ENCODE measurements at places on chromosomes 11 and 22.

DNA sequence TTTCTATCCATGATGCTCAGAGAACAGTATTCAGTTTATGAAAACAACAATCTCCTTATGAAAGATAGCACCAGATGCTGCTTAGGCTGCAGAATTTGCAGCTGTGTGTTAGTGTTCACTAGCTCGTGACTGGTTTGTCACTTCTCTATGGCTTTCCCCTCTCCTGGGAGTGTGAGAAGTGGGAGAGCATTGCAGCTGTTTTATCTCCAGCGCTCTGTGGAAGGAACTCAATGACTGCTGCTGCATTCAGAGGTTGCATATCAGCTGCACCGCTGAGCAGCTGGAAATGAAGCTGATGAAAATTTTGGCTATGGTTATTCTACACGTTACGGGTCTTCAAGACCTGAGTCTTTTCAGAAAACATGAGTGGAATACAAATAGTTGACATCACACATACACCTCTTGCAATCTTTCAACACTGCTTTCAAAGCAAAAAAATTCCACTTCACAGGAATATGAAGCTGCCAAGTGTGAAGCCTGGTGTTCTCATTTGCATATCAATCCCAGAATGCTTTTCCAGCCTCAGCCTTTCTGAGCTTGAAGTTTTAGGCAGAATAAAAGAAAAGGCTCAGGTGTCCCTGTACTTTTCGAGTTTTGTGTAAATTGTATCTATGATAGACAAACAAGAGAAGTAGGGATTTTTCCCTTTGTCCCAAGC lies 149.3 kb upstream of the DDI1 start:
- DNase-seq, result no peak

GRCh38 chr22:49577168-49578060 lies 250.3 kb downstream of the BRD1 start:
- no peak for DNase-seq

DNA sequence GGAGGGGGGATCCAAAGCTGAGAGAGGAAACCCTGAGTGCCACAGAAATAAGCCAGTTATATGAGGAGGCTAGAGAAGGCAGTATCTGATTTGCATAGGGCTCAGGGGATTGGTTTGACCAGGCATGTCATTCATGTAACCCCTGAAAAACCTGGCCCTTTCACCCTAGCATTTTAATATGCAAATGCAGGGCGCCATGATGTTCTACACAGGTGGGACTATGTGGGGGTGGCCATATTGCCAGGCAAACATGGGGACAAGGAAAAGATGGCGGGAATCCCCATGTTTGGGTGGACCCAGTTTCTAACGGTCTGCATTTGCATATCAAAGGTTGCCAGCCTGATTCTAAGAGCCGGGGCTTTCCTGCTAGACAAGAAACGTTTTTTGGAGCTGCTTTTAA lies 27.2 kb downstream of the CSF2RB start:
- no peak for DNase-seq

DNA sequence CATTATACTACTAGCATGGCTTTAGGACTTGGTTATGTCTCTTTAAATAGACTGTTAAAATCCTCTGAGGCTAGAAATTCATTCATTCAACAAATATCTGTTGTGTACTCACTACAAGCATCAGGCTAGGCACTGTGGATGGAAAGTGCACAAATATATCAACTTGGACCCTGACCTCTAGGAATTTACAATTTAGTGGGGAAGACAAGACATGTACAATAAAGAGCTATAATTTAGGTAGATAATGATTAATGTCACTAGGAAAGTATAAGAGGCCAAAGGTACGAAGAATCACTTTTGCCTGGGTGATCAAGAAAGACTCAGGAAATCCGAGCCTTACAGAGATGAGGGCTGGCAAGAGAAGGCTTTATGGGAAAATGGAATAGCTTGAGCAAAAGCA lies 25.6 kb upstream of the BMAL1 start:
- no peak for DNase-seq

- DNase-seq, result no peak
Observed at GRCh38 chr22:20435436-20436306, 2.0 kb downstream of the SCARF2 start.

DNA sequence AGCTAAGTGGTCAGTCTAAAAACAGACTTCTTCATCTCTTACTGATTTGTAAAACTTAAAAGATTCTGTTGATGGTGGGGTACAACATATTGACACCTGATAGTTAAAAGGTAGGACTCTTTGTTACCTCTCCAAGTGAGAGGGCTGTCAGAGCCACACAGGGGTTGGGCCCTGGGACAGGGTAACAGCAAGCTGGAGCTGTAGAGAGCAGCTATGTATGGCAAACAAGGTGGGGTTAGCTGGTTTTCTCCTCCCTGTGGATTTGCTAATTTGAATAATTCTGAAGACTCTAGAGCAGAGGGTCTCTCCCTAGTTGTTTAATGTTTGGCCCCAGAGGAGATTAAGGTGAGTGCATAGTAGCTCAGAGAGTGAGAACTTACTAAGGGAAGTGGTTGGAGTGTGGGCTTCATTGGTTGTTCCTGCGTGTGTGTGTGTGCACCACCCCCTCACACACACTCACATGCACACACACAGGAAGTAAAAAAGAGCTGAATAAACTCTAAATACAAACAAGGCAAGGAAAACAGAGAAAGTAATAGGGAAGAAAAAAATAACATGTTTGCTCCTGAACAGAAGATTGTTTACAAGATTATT lies 9.2 kb upstream of the GAS2 start:
- DNase-seq, result no peak

GRCh38 chr11:104105155-104105554 lies 58.8 kb downstream of the PDGFD start:
- no peak for DNase-seq

GRCh38 chr11:12434325-12434654 lies 56.9 kb downstream of the PARVA start:
- peak; percentile 52 for DNase-seq

DNA sequence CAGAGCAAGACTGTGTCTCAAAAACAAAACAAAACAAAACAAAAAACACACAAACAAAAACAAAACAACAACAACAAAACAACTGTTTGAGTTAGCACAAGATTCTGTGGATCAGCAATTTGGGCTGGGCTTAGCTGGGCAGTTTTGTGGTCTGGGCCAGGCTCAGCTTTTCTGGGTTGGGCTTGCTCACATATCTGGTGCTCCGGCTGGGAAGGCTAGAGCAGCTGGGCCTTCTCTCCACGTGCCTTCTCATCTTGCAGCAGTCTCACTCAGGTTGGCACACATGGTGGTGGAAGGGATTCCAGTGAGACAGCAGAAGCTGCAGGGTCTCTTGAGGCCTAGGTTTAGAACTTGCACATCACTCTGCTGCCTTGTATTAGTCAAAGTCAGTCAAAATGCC lies 35.7 kb downstream of the EIF3F start:
- DNase-seq, result no peak

- DNase-seq, result no peak
Observed at GRCh38 chr11:75891947-75892739, 77.1 kb downstream of the UVRAG start.

GRCh38 chr11:70951139-70951804 lies 301.1 kb downstream of the SHANK2 start:
- no peak for DNase-seq

- no peak for DNase-seq
Observed at GRCh38 chr22:49418341-49418894, 409.3 kb downstream of the BRD1 start.

GRCh38 chr22:32202539-32203180 lies 2.2 kb downstream of the RFPL2 start:
- DNase-seq, result peak; percentile 68

DNA sequence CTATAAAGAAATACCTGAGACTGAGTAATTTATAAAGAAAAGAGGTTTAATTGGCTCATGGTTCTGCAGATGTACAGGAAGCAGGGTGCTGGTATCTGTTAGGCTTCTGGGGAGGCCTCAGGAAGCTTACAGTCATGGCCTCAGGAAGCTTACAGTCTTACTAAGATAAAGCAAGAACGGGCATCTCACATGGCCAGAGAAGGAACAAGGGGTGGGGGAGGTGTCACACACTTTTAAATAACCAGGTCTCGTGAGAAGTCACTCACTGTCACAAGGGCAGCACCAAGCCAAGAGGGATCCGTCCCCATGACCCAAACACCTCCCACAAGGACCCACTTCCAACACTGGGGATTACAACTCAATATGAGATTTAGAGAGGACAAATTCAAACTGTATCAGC lies 192.8 kb upstream of the B3GAT1 start:
- DNase-seq, result no peak

DNA sequence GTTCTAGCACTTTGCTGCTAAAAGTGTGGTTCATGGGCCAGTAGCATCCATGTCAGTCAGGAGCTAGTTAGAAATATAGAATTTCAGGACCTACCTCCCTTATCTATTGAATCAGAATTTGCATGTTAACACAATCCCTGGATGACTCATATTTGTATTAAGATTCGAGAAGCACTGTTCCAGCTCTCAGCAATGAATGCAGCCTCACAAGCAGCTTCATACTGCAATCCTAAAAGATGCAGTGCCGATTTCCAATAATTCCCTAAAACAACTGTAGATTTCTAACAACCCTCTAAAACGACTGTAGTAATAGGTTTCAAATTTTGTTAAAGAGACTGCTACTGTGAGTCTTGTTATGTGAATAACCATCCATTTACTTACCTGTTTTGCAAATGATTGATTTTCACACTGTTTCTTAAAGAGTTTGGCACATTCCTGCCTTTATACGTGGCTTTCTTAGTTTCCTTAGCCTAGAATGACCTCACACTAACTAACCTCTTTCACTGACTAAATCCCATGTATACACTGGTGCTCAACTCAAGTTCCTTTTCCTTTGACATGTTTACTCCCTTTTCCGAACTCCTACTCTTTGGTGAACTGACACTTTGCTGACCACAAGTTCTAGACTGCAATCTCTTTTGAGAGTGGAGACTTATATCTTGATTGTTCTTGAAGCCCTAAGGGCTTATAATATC lies 511.8 kb downstream of the METTL15 start:
- DNase-seq, result no peak

DNA sequence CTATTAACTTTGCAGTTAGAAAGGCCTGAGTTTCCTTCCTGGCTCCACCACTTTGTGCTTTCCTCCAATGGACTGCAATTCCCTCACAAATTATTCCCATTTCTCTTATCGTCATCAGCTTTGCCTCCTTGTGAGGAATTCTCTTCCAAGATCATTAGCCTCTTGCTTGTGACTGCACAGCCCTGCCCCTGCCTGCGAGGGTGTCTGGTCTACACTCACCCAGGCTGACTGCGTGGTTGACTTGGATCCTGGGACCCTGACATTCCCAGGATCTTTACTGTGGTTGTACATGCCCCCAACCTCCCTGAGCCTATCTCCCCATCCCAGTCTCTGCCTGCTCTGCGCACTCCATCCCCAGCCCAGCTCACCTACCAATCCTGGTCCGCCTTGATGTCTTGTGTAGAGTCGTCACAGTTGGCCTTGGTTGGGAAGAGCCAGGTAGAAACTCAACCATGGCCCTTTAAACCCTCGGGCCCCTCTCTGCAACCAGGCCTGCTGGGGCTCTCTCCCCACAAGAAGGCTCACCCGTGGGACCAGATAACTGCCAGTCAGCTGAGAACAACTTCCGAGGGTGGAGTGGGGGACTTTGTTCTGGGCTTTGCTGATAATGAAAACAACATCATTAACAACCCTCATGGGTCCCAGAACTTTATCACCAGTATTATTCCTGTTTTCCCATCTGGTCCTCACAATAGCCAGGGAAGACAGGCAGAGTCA lies at the start of gene OR2AT4:
OR2AT4 (minus strand) TSS at position 421 of the 717 bp plus-strand sequence.
- no peak for DNase-seq

- no peak for DNase-seq
Observed at GRCh38 chr11:125282596-125282914, 118.0 kb downstream of the PKNOX2 start.

GRCh38 chr11:134727204-134727603 lies 315.2 kb upstream of the B3GAT1 start:
- DNase-seq, result no peak

DNA sequence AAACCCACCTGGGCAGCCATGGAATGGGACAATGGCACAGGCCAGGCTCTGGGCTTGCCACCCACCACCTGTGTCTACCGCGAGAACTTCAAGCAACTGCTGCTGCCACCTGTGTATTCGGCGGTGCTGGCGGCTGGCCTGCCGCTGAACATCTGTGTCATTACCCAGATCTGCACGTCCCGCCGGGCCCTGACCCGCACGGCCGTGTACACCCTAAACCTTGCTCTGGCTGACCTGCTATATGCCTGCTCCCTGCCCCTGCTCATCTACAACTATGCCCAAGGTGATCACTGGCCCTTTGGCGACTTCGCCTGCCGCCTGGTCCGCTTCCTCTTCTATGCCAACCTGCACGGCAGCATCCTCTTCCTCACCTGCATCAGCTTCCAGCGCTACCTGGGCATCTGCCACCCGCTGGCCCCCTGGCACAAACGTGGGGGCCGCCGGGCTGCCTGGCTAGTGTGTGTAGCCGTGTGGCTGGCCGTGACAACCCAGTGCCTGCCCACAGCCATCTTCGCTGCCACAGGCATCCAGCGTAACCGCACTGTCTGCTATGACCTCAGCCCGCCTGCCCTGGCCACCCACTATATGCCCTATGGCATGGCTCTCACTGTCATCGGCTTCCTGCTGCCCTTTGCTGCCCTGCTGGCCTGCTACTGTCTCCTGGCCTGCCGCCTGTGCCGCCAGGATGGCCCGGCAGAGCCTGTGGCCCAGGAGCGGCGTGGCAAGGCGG lies 11.4 kb upstream of the ARHGEF17 start:
- DNase-seq, result no peak

GRCh38 chr11:84804041-84804440 lies 823.1 kb downstream of the DLG2 start:
- DNase-seq, result no peak

DNA sequence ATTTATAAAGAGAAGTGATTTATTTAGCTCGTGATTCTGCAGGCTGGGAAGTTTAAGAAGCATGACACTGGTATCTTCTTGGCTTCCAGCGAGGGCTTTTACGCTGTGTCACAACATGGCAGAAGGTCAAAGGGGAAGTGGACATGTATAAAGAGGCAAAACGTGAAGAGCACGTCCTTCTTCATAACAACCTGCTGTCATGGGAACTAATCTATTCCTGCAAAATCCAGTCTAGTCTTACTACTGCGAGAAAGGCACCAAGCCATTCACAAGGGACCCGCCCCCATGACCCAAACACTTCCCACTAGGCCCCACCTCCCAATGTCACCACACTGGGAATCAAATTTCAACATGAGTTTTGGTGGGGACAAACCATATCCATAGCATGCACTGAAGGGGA lies 58.3 kb downstream of the AMOTL1 start:
- DNase-seq, result no peak

DNA sequence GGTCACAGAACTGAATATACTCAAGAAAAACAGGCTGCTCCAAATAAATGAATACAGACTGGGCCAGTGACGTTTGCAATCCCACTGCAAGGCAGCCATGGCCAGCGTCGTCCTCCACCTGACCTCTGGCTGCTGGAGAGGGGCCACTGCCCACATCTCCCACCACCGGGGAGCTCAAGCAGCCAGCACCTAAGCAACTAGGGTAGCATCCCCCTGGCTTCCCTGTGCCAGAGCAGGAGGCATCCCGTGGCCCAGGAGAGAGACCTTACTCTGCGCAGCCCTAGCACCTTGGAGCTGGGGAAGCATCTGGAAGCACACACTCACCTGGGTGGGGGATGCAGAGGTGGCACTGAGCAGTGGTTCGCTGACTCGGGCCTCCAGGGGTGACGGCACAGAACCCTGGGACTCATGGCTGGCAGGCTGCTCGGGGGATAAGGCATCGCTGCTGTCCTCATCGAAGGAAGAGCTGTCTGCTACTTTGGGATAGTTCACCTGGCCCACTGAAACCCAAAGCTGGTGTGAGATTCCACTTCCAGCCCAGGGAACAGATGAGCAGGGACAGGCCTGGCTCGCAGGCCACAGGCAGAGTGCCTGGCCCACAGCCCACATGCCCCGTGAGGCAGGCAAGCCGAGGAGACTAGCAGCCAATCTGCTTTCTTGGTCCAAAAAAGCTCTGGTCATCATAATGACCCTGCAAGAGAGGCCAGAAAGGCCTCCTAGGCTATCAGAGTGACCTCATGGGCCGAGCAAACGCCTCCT lies 53.7 kb downstream of the SGSM3 start:
- no peak for DNase-seq

Data from SK-N-DZ (cell line).